Cardiac muscle cell (in vitro differentiated cells and primary cell): ENCODE measurements at places on chromosomes 5 and 9. TPM values are rescaled to one million over a fixed set of nuclear protein-coding genes. Genes with fewer than 3 reads are reported as not detected.

The CARD6 gene
- total RNA-seq, result 0.11 and 0.12 TPM in 2 replicates

The FAM153A gene
- 3.7 and 12.6 TPM in 2 replicates for total RNA-seq

The SNAPC4 gene
- total RNA-seq, result 9.6 and 12.7 TPM in 2 replicates

The RNF14 gene
- total RNA-seq, result 35.4 and 57.2 TPM in 2 replicates

The LECT2 gene
- total RNA-seq, result not detected in 2 replicates

The FLT4 gene
- total RNA-seq, result 5.3 and 9.0 TPM in 2 replicates

The TEX48 gene
- not detected in 2 replicates for total RNA-seq

DNA sequence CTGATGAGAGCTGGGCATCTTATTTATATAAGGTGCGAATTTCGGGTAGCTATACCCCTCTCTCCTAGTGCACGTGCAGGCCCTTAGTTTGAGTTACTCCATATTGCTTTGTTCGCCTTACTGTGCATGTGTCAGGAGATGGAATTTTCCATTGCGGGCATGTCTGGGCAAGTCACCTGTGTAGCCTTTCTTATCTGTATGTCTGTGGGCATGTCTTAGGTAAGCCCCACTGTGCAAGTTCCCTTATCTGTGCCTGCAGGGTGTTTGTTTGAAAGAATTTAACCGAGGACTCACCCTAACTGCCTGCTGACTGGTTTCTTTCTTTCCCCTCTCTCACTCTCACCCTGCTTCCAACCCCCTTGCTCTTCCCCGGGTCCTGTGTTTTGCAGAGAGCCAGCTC, 140.7 kb upstream of the RANBP3L start:
- DNase-seq, result no peak
- H3K27ac ChIP-seq, result no peak overlapping the region
- H3K36me3 ChIP-seq, result no peaks in the 10 kb centered on the region
- no peaks in the 10 kb centered on the region for H3K27me3 ChIP-seq
- no peak overlapping the region for H3K4me3 ChIP-seq

GRCh38 chr5:36679221-36679989, 73.0 kb downstream of the SLC1A3 start:
- H3K4me1 ChIP-seq, result no peaks in the 10 kb centered on the region
- H3K27ac ChIP-seq, result no peak overlapping the region
- H3K4me3 ChIP-seq, result no peak overlapping the region
- H3K27me3 ChIP-seq, result no peaks in the 10 kb centered on the region

GRCh38 chr5:27474047-27474309, 435.6 kb upstream of the CDH9 start:
- peak overlapping the region; percentile 36 for H3K4me3 ChIP-seq
- no peaks in the 10 kb centered on the region for H3K27me3 ChIP-seq
- no peak overlapping the region for H3K27ac ChIP-seq
- H3K4me1 ChIP-seq, result peaks cover 4% of the 10 kb centered on the region

DNA sequence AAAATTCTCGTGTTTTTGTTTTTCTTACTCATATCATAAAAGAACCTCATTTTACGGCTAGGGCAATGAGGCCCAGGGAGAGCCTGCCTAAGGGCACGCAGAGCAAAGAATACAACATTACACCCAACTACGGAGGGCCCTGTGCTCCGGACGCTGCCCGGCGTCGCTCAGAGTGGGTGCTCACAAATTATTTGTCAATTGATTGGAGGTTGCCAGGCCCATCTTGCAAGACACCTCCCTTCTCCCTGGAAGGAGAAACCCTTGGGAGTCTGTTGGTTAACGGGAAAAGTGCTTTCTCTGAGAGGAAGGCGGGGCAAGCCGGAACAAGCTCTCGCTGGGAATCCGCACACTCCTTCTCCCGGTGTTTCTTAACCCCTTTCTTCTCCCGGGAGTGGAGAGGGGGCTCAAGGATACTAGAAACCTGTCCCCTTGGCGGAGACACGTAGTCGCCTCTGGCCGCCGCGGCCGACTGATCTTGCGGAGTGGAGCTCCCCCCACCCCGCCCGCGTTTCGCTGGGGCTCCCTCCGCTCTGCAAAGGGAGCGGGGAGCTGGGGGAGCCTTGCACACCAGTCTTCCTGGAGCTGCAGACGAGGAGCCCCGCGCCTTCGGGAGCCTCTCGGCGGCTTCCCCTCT, 599.3 kb upstream of the SGCD start:
- no peaks in the 10 kb centered on the region for H3K4me1 ChIP-seq
- H3K36me3 ChIP-seq, result no peaks in the 10 kb centered on the region
- peaks cover 99% of the 10 kb centered on the region for H3K27me3 ChIP-seq
- no peak for DNase-seq

DNA sequence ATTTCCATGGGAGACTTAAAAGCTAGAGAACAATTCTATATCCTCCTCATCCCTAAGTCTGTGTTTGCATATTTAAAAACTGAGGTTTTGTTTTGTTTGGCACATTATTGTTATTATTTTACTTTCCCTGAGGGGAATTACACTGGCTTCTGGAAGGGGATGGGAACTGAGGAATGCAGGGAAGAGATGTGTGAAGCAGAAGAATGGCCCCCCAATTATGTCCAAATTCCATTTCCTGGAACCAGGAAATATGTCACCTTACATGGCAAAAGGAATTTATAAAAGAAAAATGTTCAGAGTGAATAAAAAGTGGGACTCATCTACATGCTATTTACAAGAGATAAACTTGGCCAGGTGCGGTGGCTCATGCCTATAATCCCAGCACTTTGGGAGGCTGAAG, 129.8 kb downstream of the MARCHF11 start:
- H3K27me3 ChIP-seq, result no peaks in the 10 kb centered on the region
- no peak overlapping the region for H3K4me3 ChIP-seq
- H3K27ac ChIP-seq, result no peak overlapping the region
- DNase-seq, result no peak

GRCh38 chr5:141250576-141250975, 5.4 kb downstream of the PCDHB15 start:
- no peaks in the 10 kb centered on the region for H3K4me1 ChIP-seq
- H3K4me3 ChIP-seq, result no peak overlapping the region
- DNase-seq, result no peak
- H3K27ac ChIP-seq, result no peak overlapping the region

DNA sequence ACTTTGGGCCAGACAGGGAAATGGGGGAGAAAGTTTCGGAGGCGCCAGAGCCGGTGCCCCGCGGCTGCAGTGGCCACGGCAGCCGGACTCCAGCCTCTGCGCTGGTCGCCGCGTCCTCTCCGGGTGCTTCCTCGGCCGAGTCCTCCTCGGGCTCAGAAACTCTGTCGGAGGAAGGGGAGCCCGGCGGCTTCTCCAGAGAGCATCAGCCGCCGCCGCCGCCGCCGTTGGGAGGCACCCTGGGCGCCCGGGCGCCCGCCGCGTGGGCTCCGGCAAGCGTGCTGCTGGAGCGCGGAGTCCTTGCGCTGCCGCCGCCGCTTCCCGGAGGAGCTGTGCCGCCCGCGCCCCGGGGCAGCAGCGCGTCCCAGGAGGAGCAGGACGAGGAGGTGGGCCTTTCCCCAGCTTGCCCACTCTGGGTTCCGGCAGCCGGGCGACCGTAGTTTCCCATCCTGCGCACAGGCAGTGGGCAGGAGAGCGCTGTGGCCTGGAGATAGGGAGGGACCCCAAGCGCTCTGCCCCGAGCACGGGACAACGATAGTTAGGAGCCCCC, 516 bp downstream of the MAST4 start:
- H3K36me3 ChIP-seq, result no peaks in the 10 kb centered on the region
- H3K27ac ChIP-seq, result no peak overlapping the region
- DNase-seq, result peak; percentile 35
- H3K4me1 ChIP-seq, result no peaks in the 10 kb centered on the region

DNA sequence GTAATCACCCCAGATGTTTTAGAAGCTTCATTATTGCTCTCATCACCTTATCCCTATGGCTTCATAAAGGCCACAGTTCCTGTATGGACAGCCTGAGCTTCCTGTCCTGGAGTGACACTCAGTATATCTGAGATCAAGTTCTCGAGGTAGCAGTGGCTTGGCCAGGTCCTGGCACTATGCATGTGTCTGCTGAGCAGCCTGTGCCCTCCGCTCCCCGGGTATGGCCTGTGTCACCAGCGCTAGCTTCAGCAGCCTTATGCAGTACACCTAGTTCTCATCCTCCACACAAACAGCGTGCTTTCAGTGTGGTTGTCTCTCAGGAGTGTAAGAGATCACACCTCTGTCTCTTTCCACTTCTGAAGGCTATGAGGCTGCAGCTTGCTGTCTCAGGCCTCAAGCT, 514.7 kb downstream of the DIRAS2 start:
- no peak overlapping the region for H3K4me3 ChIP-seq
- H3K27me3 ChIP-seq, result peaks cover 20% of the 10 kb centered on the region
- no peak overlapping the region for H3K27ac ChIP-seq
- no peak for DNase-seq

DNA sequence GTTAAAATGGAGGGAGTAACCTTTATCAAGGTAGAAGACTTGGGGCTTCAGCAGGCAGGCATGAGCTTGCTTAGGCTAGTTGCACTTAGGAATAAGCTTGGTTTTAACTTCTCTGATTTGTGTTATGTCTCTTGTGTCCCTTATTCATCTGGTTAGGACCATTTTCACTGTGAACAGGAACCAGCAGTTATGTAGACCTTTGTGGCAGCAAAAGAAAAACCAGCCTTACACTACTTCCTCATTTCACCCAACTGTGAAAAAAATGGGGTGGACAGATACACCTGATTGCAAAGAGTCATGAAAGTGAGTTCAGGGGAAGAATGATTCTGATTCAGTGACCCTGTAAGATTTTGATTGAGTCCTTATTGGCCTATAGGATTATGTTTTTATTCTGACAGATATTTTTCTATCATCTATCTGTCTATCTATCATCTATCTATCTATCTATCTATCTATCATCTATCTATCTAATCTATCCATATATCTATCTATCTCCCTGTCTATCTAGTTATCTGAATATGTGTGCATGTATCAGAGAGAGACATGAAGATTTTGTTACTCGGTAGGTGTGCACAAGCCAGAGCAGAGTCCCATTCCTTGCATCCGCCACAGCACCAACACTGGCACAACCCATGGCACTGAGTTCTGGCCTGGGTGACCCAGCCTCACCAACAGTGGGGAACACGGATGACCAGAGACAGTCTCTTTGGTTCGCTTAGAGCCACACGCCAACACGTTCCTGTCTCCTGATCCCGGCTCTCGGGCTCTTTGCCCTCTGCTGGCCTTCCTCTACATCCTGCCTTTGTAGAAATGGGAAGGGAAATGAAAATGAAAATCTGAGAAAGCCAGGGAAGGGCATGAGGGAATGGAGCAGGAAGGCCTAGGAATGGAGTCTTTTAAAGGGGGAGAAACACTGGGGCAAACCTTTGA, 1.3 kb upstream of the ZNF366 start:
- H3K27ac ChIP-seq, result no peak overlapping the region
- no peak for DNase-seq
- H3K27me3 ChIP-seq, result no peaks in the 10 kb centered on the region
- no peak overlapping the region for H3K4me3 ChIP-seq

DNA sequence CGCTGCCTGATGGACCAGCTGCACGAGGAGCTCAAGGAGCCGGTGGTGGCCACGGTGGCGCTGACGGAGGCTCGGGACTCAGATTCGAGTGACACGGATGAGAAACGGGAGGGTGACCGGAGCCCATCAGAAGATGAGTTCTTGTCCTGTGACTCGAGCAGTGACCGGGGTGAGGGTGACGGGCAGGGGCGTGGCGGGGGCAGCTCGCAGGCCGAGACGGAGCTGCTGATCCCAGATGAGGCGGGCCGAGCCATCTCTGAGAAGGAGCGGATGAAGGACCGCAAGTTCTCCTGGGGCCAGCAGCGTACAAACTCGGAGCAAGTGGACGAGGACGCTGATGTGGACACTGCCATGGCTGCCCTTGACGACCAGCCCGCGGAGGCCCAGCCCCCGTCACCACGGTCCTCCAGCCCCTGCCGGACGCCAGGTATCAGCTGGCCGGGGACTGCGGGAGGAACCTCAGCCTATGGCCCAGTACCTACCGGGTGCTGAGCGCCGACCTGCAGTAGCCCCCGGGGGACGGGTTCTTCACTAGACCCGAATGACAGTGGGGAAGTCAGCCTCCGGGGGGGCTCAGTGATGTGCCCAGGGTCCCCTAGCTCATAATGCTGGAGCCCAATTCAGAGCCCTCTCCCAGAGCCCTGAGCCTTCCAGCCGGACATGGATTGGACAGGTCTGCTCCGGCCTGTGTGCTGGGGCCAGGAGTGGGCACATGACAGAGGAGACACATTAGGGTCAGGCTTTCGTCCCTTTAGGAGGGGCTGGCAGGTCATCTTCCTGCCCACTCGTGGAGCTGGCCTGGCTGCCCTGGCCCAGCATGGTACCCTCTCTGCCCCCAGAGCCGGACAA, 33.0 kb downstream of the USP20 start:
- H3K36me3 ChIP-seq, result peaks cover 4% of the 10 kb centered on the region
- no peaks in the 10 kb centered on the region for H3K4me1 ChIP-seq
- no peak overlapping the region for H3K27ac ChIP-seq
- no peaks in the 10 kb centered on the region for H3K27me3 ChIP-seq
- no peak overlapping the region for H3K4me3 ChIP-seq

GRCh38 chr5:33743099-33743498, 148.7 kb downstream of the ADAMTS12 start:
- DNase-seq, result no peak
- H3K27me3 ChIP-seq, result no peaks in the 10 kb centered on the region
- peaks cover 9% of the 10 kb centered on the region for H3K4me1 ChIP-seq
- no peak overlapping the region for H3K4me3 ChIP-seq
- no peaks in the 10 kb centered on the region for H3K36me3 ChIP-seq

DNA sequence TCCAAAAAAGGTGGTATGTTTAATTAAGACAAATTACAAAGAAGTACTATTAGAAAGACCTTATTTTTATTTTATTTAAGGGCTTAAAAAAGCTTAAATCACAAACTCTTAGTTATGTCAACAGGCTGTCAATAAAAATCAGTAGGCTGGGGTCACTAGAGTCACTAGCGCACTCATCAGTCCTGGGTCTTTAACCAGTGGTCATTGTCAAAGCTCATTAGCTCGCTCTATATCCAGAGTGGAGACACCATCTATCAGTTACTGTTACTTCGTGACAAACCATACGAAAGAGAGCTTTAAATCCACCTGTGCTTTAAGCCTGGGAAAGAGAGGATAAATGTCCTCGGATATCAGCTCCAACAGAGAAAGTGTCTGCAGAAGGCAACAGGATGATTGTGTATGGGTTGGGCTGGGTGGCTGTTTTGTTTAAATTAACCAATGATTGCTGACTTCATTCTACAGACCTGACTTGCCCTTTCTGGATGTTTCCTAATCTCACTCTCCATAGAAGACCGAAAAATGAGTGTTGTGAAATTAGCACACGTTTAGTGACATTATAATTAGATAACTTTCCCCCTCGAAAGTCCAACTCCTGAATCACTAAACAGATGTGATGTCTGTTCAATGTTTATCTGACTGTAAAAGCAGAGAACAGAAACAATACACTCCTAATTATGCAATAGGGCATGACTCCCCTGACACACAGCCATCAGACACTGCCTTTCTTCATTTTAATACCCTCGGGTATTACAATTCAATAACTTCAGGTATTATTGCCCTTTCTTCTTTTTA, 123.6 kb upstream of the TNPO1 start:
- H3K4me1 ChIP-seq, result no peaks in the 10 kb centered on the region
- H3K27ac ChIP-seq, result no peak overlapping the region
- no peaks in the 10 kb centered on the region for H3K36me3 ChIP-seq
- no peak overlapping the region for H3K4me3 ChIP-seq

- H3K36me3 ChIP-seq, result no peaks in the 10 kb centered on the region
- H3K27ac ChIP-seq, result no peak overlapping the region
- no peaks in the 10 kb centered on the region for H3K4me1 ChIP-seq
Observed at GRCh38 chr5:514101-514485, 10.2 kb downstream of the SLC9A3 start.
